ENCODE measurements at places on chromosomes 16 and 17.

- no peak for DNase-seq
Observed at GRCh38 chr16:86998196-86999001, 318.8 kb downstream of the C16orf95 start.

GRCh38 chr17:47330548-47330947, 6.8 kb downstream of the EFCAB13 start:
- no peak for DNase-seq

- DNase-seq, result no peak
Observed at GRCh38 chr16:12672986-12673385, 130.7 kb downstream of the CPPED1 start.

DNA sequence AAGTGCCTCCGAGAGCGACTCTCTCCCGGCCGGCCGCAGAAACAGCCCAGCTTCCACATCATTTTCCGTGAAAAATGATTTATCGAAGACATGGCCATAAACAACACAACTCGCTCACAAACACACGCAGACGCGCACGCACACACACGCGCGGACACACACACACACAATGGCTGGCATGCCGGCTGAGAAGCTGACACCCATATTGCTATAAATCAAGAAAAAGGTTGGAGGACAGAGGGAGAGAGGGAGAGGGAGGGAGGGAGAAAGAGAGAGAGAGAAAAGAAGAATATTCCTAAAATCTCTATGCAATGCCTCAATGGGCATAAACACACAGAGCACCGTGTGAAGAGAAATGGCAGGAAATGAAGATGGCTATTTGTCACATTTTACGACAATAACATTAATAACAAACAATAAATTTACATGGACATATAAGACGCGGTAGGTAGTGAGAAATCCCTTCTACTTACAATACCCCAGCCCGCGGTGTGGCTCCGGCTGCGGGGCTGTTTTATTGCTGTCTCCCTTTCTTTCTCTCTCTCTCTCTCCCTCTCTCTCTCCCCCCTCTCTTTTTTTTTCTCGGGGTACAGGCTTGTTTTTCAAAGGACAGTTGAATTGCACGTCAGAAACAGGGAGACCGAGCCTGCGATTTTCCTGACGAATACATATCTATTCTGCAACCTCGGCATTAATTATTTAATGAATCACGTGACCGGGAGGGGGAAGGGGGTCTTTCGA, 9.5 kb downstream of the HOXB4 start:
- DNase-seq, result no peak

- no peak for DNase-seq
Observed at GRCh38 chr17:19412984-19413383, 2.0 kb downstream of the RNF112 start.

- no peak for DNase-seq
Observed at GRCh38 chr17:78997231-78997741, 12.3 kb downstream of the CANT1 start.

GRCh38 chr17:5352681-5353289, 66.7 kb downstream of the NUP88 start:
- DNase-seq, result no peak

GRCh38 chr17:29069526-29070041, 26.6 kb downstream of the PIPOX start:
- DNase-seq, result no peak

- DNase-seq, result no peak
Observed at GRCh38 chr16:89484041-89484501, 6.3 kb downstream of the ANKRD11 start.

- DNase-seq, result no peak
Observed at GRCh38 chr16:8967132-8967821, 3.6 kb upstream of the USP7 start.

GRCh38 chr17:7435676-7436555, 681 bp downstream of the TMEM102 start:
- DNase-seq, result no peak

Measured in stimulated activated CD8-positive, alpha-beta memory T cell treated with anti-CD3 and anti-CD28 coated beads, Interleukin-4, amount 100 ng/mL, for 1 hour (primary cell).